HT1080 (cell line): ENCODE measurements at places on chromosomes 3 and 15. TPM values are rescaled to one million over a fixed set of nuclear protein-coding genes. Genes with fewer than 3 reads are reported as not detected.

DNA sequence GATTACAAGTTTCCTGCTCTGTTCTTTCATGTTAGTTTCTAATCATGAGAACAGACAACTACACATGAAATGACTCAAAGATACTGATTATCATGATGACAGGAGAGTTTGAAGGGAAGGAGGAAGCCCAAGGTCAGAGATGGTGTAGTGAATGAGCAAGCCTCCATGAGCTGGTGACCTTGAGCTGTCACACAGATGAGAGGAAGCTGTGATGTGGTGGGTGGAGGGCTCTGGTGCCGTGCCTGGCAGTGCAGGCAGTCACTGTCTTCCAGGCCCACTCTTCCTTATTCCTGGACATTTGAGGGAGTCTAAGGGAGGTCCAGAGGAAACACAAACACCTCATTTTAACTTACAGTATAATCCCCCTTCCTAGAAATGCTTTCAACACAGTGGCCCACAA, 133.4 kb upstream of the ROPN1 start:
- peak; percentile 47 for DNase-seq

DNA sequence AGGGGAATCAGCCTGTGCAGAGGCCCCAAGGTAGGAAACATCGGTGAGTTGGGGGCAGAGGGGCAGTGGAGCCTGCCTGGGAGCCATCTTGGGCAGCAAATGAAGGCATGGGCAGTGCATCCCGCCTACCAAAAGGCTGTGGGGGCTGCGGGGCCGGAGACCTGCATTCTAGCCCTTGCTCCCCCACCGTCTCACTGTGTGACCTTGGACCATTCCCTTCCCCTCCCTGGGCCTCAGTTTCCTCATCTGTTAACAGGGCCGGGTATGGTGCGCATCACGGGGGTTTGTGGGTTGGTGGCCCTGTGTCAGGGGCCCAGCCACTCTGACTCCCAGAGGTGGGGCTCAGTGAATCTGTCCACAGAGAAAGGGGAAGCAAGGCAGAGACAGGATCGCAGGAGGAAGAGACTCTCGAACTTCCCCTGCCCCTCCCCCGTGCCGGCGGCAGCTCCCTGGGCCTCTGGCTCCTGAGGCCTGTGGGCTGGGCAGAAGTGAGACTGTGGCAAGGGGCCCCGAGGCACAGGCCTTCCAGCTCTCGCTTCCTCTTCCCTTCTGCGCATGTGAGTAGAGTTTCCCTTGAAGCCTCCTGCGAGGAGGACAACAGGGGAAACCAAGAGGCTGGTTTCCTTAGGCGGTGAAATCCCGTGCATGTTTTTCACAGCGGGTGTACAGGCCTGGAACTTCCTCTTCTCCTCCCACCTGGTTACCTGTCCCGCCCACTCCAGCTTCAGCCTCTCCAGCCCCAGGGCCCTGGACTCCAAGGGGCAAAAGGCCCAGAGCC, 42.9 kb downstream of the IDH2 start:
- no peak for DNase-seq

GRCh38 chr15:77530576-77530975, 102.1 kb downstream of the LINGO1 start:
- DNase-seq = no peak

DNA sequence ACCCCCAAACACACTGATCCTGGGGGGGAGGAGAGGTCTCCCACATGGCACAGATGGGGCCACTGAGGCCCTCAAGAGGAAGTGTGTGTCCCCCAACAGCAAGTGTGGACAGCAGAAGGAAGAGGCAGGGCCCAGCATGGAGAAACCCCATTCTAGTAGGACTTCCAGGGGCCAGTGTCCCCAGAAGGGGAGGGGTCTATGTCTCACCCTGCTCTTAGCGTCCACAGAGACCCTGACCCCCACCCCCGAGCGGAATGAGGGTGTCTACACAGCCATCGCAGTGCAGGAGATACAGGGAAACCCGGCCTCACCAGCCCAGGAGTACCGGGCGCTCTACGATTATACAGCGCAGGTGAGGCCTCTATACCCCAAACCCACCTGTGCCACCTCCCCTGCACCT, 35.3 kb downstream of the TSPAN3 start:
- no peak for DNase-seq

DNA sequence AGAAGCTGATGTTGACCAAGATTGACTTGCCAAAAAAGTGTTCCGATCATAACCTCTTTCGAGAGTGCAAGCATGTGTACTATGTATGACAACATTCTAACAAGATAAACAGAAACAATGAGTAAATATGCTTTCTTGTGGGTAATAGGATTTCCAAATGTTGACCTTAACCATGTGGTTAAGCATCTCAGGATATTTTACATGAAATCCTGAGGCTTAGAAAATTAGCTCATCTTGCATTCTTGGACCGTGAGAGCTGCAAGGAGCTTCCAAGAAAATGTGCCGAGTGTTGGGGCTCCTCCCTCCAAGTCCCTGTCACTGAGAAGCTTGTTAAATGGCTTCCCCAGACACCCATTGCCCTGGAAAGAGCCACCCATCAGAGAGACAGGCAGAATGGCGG, 50.1 kb downstream of the C3orf20 start:
- DNase-seq = no peak

DNA sequence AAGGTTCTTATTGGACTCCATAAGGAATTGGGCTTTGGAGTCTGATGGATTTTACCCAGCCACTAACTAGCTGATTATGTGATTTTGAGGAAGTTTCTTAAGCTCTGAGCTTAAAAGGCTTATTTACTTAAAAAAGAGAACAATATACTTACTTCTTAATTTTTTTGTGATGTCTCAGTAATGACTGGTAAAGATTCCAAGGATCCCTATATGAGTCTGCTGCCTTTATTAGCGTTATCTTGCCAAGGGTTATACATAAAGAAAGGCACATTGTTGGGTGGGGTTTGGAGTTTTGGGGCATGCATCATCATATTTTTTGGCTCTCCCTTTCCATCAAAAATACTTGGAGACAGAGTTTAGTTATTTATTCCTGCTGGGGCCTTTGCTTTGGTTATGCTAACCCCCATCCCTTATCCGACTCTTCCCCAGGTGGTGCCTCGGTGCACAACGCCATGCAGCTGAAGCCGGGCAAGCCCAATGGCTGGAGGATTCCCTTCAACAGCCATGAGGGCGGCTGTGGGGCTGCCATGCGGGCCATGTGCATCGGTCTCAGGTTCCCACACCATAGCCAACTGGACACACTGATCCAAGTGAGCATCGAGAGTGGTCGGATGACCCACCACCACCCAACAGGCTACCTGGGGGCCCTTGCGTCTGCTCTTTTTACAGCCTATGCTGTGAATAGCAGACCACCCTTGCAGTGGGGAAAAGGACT, 6.7 kb downstream of the ADPRH start:
- DNase-seq = no peak

GRCh38 chr3:170864525-170865208, 5.3 kb downstream of the RPL22L1 start:
- DNase-seq = peak; percentile 74

- DNase-seq = no peak
Observed at GRCh38 chr3:45126730-45127129, 19.4 kb downstream of the CDCP1 start.

DNA sequence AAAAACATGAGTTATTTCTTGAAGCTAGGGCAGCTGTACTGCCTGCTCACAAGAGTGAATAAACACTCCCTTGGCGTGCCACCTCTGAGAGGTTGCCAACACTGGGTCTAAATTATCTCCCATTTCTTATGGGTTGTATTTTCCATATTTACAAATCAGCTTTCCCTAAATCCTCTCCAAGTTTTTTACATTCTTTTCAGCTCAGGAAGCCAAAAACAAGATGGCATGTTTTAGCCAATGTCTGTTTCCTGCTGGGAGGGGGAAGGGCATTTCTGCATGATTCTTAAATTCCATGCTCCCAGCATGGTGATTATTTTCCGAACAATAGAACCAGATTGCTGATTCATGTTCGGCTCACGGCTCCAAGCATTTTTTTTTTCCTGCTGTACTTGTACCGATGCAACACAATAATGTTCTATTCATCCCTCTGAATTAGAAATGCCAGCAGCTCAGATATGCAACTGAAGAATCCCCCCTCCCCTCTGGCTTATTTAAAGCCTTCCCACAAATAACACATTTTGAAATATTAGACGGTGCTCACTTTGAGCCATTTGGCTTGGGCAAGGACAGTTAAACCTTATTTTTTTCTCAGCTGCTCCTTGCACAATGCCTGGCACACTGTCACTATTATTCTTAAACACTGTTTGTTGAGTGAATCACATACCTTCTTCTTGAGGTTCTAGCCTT, 252.5 kb downstream of the THRB start:
- DNase-seq = peak; percentile 90

- DNase-seq = no peak
Observed at GRCh38 chr15:45048794-45049631, 26.0 kb downstream of the SORD start.

GRCh38 chr3:39419742-39420315, 13.3 kb downstream of the RPSA start:
- DNase-seq = no peak

DNA sequence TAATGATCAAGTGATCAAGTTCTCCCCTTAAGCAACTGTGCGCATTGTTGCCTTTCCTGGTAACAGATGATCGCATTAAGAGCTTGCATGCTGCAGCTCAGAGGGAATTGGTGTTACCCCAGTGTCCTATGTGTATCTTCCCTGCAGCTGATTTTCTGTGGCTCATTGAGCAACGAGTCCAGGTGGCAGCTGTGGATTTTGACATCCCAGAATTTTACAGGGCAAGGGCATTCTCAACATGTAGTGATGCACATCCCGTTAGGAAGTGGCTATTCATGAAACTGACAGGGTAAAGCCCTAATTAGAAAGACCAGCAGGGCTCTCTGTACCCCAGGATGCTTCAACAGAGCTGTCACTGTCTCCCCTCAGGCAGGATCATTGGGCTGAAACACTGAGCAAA, 232.8 kb downstream of the AGBL1 start:
- no peak for DNase-seq

DNA sequence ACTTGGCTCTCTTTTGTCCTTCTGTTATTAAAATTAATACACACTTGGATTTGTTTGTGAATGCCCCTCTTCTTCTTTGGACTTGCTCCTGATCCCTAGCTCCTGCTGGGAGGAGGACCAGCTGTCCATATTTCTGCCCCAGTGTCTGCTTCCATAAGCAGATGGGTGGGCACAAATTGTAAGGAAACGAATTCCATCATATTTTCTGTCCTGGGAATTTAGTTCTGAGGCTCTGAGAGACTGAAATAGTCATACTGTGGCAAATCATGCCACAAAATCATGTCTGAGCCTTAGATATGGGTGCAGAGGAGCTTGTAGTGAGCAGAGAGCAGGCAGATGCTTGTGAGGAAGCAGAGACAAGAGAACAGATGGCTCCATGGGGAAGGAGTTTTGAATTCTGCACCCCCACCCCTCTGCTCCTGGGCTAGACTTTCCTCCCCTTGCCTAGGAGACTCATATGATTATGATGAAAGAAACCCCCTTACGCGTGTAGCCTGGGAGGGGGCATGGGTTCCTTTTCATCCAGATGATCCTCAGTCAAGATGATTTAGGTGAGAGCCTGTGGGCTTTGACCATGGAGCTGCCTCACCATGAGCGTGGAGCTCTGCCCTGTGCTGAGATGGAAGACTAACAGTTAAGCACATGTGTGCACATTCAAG, 50.6 kb downstream of the SV2B start:
- DNase-seq = no peak

- DNase-seq = no peak
Observed at GRCh38 chr3:4999531-5000184, 20.4 kb downstream of the BHLHE40 start.

GRCh38 chr3:194308601-194309449, 42.3 kb downstream of the CPN2 start:
- DNase-seq = no peak

DNA sequence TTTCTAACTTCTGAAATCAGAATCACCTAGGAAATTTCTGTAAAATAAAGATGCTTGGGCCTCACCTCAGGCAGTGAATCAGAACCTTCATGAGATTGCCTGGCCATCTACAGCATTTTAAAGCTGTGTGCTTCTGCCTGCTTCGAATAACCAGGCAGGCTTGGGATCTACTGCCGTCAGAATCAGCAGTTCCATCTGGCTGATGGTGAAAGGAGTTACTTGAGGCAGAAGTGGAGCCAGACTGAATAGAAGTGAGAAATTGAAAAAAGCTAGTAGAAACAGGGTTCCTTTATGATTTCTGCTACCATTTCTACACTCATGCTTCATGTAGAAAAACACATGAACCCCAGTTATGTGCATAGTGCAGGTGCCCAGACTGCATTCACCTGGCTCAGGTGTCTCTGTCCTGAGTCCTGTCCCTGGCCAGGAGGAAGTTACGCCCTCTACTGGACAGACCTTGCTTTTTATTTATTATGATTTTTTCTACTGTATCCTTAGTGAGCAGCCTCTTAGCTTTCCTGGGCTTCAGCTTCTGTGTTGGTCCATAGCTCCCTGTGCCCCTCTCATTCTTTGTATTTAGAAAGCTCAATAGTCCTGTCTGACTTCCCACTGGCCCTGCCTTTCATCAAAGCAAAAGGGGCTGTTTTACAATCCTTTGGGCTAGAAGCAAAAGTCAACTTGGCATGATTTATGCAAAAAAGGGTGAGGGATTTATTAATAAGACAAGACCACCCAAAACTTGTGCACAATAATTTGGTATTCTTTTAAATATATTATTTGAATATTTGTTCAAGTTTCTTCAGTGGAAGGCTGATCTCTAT, 200.8 kb upstream of the GOLGA6L4 start:
- no peak for DNase-seq

GRCh38 chr3:188663839-188664238, 507.9 kb upstream of the TPRG1 start:
- DNase-seq = no peak

- peak; percentile 48 for DNase-seq
Observed at GRCh38 chr3:155753038-155753639, 8.3 kb upstream of the PLCH1 start.

DNA sequence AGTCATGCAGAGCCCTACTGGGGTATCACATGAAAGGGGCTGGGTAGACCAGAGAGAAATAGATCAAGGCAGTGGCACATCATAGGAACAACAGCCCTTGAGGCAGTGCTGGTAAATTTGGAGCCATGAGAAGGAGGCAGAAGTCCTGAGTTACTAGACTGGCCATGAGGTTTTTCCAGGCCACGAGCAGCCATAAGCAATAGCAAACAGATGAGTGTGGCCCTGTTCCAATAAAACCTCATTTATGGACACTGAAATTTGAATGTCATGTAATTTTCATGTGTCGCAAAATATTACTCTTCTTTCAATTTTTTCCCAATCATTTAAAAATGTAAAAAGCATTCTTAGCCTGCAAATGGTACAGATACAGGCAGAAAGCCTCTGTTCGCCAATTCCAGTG, 28.1 kb upstream of the LRRN1 start:
- no peak for DNase-seq

GRCh38 chr3:120025520-120025919, 68.7 kb downstream of the GSK3B start:
- peak; percentile 63 for DNase-seq

GRCh38 chr15:83694015-83694414, 40.1 kb downstream of the ADAMTSL3 start:
- DNase-seq = peak; percentile 56

CLDN1 gene
- 0.20 and 0.37 TPM in 2 replicates for total RNA-seq

CCDC14 gene
- total RNA-seq = 44.9 and 46.5 TPM in 2 replicates

DNAJA4 gene
- total RNA-seq = not detected in 2 replicates

ADAMTSL3 gene
- total RNA-seq = 0.03 TPM in 1 of 2 replicates, not detected in the other

PRR23C gene
- not detected in 2 replicates for total RNA-seq

CLDN18 gene
- not detected in 2 replicates for total RNA-seq

UMPS gene
- 98.9 and 118 TPM in 2 replicates for total RNA-seq

NR2E3 gene
- not detected in 2 replicates for total RNA-seq

AGBL1 gene
- total RNA-seq = 0.03 TPM in 1 of 2 replicates, not detected in the other

CYP19A1 gene
- not detected in 2 replicates for total RNA-seq

TIMP4 gene
- total RNA-seq = not detected in 2 replicates

CERS3 gene
- total RNA-seq = not detected in 2 replicates

TICRR gene
- 8.9 and 10.1 TPM in 2 replicates for total RNA-seq

HTR3D gene
- total RNA-seq = not detected in 2 replicates
